ENCODE measurements at places on chromosomes 7 and 10.

GRCh38 chr7:69765879-69766278 is 167.6 kb downstream of the AUTS2 start:
- no peak for DNase-seq

DNA sequence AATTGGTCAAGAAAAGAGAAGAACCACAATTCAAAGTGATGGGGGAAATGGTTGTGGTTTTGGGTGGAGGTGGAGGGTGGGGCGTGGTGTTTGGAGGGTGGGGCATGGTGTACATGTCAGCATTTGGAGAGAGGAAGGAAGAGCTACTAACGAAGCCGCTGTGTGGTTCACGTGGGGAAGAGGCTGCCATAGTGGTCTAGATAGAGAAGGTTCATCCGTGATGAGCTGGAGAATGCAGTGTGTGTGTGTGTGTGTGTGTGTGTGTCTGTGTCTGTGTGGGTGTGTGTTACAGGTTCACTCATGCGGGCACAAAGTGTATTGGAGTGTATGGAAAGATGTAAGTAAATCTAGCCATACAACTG is 6.1 kb upstream of the VCL start:
- no peak for DNase-seq

GRCh38 chr10:61733358-61733940 is 70.7 kb downstream of the CABCOCO1 start:
- no peak for DNase-seq

GRCh38 chr10:19652750-19653149 is 163.5 kb upstream of the PLXDC2 start:
- no peak for DNase-seq

GRCh38 chr7:107882766-107883165 is 8.2 kb upstream of the DLD start:
- no peak for DNase-seq

GRCh38 chr7:126727930-126728391 is 524.8 kb downstream of the GRM8 start:
- DNase-seq: no peak

DNA sequence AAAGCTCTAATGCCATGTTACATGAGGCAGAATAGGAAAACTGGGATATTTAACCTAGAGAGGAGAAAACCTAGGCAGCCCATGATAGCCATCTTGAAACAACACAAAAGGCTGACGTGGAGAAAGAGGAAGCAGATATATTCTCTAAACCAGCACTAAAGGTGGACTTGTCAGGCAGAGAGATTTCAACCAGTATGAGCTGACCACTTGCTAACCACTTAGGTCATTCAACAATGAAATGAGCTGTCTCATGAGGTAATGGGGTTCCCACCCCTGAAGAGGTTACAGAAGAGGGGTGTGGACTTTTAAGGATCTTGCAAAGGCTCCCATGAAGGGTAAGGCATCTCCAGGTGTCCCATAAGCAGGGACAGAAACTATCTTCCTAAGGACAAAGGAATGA is 26.8 kb upstream of the EGR2 start:
- no peak for DNase-seq

- no peak for DNase-seq
Measured at GRCh38 chr10:86440874-86441843, 74.6 kb upstream of the GRID1 start.

- no peak for DNase-seq
Measured at GRCh38 chr7:131625817-131626372, 69.5 kb upstream of the PODXL start.

DNA sequence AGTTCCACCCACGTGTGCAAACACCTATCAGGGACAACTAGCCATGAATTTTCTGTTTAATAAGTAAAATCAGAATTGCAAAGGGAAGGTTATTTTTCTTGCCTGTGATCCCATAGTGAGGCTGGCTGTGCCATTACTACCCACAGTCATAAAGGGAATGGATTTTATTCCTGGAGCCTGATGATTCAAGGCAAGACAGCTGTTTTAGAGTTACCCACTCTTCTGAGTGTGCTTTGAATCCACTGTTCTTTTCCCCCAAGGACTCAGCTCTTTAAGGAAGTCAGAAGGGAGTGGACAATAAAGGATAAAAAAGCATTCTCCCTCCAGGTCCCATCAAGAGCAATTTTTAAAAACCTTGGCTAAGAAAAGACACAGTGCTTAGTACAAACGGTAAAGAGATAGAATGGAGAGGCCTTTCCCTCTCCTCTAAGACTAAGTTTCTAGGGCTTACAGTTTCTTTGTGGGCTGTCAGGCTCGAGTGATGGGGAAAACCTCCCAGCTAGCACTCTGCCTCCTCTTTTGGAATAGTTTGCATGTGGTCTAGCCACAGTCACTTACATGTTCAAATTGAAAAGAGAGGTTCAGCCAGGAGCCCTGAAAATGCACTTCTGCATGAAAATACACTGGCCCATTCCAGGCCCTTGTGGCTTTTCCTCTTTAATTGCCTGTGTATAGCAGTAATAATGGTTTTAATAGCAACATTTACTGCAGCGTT is 5.1 kb upstream of the LRRC4 start:
- no peak for DNase-seq

DNA sequence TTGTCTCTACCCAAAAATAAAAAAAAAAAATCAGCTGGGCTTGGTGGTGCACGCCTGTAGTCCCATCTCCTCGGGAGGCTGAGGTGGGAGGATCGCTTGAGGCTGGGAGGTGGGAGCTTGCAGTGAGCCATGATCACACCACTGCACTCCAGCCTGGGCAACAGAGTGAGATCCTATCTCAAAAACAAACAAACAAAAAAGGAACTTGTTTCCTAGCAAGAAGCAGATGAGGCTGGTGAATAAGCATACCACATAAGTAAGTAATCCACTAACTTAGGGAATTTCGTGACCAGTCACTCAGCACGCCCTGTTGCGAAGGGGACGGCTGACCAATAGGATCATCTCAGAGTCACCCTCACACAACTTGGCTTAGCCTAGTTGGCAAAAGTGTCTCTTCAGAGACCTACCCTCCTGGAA is 64.6 kb downstream of the CUX1 start:
- DNase-seq: no peak

DNA sequence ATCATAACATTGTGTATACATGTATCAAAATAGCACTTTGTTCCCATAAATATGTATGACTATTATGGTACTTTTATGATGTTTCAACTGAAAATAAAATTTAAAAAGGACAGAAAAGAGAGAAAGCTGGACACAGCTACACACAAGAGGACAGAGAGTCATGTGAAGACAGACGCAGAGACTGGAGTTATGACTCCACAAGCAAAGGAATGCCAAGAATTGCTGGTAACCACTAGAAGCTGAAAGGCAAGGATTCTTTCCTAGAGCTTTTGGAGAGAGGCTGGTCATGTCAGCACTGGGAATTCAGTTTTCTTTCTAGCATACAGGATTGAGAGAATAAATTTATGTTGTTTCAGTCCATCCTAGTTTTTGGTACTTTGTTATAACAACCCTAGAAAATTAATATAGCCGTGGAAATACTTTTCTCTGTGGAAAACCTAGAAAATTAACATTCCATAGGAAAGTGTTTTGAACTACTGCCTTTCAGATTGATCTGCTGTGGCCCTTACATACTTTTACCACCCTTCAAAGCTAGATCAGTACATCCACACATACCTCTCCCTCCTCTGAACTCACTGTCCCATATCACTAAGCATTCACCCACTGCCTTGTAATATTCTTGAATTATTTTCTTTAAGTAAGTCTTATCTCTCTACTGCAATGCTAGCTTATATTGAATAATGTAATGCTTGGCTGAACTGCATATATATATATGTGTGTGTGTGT is 575.3 kb downstream of the IPMK start:
- no peak for DNase-seq

- no peak for DNase-seq
Measured at GRCh38 chr10:121438333-121438732, 159.9 kb downstream of the FGFR2 start.

DNA sequence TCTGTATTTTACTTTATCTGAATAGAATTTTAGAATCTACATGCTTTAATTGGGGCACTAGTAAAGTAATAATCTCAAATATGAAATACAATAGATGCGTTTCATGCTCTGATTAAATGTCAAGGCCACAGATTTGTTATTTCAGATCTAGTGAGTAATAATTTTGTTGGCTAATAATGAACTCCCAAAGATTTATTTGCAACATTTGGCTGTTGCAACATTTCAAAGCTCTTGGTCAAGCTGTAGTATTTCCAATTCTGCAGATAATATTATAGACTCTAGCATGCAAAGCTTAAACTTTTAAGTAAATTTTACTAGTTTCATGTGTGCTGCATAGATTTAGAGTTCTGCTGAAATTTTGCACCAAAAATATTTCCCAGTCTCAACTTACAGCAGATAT is 16.7 kb downstream of the LRRN3 start:
- DNase-seq: no peak

DNA sequence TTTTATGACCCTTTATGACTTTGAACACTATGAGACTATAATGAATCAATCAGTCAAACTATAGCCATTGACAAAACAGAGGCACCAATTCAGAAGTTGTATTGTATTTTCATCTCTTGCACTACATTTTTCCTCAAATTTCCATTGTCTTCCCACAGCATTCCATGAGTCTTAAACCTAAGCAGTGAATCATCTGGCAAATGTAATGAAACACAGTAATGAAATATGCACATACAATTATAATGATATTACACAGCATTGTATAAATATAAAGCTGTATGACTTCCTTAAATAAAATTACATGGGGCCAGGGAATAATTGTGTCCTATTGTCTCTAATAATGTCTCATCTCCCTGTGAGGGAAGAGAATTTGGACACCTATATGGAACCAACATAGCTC is 45.0 kb downstream of the VWDE start:
- no peak for DNase-seq

DNA sequence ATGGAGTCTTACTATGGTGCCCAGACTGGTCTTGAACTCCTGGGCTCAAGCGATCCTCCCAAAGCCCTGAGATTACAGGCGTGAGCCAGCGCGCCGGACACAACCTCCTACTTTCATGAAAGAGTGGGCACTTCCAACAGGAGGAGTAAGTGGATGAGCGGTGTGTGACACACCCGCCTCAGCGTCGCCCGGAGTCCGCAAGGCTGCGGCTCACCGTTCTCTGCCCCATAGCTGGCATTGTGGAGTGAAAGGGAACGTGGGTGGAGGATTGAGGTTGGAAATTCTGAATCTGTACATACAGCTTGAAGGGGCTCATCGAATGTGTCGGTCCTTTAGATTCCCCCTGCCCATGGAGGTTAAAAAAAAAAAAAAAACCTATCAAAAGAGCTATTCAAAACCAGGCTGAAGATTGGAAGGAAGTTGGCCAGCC is 524 bp upstream of the PRXL2A start:
- DNase-seq: no peak

DNA sequence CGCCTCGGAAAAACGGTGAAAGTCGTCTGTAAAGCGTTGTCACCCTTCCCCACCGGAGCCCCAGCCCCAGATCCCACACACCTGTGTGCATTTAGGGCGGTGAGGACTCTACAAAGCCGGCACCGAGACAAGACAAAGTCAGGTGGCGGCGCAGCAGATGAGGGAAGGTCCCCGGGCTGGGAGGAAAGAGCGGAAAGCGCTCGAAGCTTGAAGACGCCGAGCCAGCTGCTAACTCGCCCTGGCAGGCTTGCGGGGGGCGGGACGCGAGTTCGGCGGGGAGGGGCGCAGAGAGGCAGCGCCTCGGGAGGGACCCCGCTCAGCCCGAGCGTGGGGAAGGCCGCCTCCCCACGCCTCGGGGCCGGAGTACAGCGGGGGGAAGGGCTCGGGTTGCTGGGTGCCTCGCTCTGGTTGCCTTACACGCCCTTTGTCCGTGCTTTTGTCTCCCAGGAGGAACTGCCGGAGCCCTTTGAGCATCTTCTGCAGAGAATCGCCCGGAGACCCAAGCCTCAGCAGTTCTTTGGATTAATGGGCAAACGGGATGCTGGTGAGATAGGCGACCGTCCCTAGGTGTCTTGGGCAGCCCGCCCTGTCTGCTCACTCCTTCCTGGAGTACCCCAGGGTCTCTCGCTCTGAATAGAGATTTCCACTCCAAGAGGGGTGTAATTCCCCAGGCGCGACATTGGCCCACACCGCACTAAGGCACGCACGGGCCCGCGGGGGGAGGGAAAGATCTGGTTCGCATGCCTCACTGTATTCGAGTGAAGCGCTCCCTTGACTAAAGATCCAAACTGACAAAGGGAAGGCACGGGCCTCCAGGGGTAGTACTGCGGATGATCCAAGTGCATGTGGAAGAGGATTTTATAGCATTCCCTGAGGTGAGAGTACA is 1.6 kb downstream of the TAC1 start:
- DNase-seq: no peak

GRCh38 chr10:52314822-52315552 is 906 bp downstream of the DKK1 start:
- no peak for DNase-seq

DNA sequence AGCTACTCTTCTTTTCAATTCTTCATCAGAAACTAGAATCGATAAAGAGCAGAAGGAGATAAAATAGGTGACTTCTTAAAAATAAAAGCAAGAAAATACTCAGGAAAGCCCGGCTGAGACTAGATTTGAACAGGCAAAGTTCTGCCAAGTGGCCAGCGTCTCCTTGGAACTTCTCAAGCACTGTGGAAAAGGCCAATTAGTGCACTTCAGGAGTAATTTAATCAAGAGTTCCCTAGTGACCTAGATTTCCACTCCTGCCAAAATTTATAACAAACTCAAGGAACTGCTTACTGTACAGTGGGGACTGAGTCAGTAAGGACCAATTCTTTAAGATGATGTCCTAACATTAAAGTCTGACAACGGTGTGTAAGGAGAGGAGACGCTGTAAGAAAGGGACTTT is 57.3 kb downstream of the CHCHD3 start:
- DNase-seq: no peak

- DNase-seq: no peak
Measured at GRCh38 chr7:2804227-2804763, 39.8 kb downstream of the GNA12 start.

DNA sequence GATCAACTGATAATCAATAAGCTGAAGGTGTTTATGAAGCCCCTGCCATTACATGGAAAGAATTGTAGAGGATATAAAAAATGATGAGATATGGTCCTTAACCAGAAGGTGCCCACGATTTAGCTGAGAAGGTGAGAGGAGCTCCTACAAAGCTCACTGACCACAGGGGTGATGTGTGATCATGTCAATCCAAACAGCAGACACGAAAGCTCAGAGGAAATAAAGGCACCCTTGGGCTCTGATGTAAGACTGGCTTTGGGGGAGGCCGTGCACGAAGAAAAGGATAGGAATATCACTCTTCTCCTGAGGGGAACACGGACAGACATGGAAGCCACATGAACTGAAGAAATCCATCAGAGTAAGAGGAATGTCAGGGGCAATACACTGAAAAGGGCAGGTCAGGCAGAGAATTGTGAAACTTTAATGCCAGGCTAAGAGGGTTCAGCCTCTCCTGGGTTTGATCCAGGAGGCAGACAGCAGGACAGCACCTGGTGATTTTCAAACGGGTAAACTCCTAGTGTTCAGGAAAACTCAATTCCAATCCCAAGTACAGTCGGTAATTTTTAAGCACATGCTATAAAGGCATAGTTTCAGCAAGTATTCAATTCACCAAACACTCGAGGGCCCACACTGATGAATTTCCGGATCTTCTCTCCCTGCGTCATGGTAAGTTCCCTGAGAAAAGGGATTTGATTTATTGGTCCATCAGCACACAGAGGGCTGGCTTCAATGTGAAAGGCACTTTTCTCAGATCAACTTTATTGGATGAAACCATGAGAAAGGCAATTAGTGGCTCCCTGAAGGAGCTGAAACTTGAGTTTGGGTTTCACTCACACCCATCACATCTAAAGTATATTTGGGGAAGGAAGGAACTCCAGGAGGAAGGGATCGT is 163.8 kb downstream of the PRPF18 start:
- DNase-seq: no peak

GRCh38 chr10:80529604-80530003 is 8.1 kb upstream of the SH2D4B start:
- no peak for DNase-seq

- DNase-seq: no peak
Measured at GRCh38 chr10:132893090-132893489, 49.3 kb downstream of the CFAP46 start.

Data from cortex of kidney (tissue), 1 donor.